Stimulated activated CD4-positive, alpha-beta T cell treated with anti-CD3 and anti-CD28 coated beads, Interleukin-4, amount 100 ng/mL, for 48 hours (primary cell): ENCODE measurements at places on chromosomes 16 and 17.

DNA sequence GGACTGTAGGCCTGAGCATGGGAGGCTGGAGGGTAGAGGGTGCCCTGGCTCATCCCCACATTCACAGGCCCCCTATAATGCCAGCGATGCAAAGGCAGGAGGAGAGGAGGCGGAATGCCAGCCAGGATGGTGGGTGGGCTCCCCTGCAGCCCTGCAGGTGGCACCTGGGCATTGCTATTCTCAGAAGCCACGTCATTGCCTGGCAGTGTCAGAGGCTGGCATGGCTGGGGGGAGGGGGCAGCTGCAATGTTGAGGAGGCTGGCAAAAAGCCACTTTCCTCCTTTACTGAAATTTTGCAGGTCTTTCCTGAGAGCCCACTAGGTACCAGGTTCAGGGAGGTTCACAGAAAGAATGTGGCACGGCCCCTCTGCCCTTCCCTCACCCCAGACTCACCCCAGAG lies 36.2 kb downstream of the RAB11FIP4 start:
- no peak for DNase-seq

DNA sequence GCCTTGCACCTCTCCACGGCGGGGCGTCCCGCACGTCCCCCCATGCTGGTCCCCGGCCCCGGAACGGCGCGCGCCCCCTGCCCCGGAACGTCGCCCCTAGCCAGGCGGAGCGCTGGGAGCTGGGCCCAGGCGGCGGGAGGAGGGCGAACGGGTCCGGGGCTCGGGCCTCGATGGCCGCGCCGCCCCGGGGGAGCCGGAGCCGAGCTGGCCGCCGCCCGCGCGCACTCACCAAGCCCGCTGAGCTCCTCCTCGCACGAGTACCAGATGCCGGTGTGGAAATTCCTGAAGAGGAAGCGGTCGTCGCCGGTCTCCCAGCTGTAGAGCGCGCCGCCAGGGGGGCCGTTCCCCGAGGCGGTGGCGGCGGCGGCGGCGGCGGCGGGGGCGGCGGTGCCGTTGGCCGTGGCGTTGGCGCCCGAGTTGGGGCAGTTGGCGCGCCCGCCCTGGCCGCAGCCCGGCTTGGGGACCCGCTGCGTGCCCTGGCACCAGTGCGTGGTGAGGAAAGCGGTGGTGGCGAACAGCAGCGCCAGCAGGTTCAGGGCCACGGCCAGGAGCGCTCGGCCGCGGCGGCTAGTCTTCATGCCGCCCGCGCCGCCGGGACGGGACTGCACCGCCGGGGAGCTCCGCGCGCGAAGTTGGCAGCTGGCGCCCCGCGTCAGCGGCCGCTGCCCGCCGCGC lies 530 bp downstream of the GSG1L start:
- no peak for DNase-seq

DNA sequence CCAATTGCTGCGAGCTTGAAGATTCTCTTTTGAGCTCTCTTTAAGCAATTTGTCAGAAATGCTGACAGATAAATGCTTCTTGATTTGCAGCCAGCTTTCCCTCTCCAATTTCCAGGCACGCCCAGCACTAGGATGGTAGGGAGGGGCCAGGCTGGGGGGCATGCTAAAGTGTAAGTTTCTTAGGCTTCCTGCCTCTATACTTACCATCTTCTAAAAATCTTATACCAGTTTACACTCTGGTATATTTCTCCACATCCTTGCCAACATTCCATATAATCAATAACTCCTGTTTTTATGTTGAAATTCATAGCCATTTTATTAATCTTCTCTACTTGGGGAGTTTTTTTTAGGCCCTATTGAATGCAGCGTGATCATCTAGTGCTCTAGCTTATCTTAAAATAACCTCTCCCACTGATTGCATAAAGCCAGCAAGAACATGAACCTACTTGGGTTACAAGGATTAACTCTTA lies 17.5 kb downstream of the ACSF2 start:
- DNase-seq = no peak

GRCh38 chr17:40110026-40110845 lies 9.8 kb upstream of the NR1D1 start:
- no peak for DNase-seq

GRCh38 chr17:33209671-33210070 lies 83.4 kb downstream of the ASIC2 start:
- DNase-seq = no peak

- DNase-seq = no peak
These were observed 14.2 kb downstream of the ANKFY1 start for GRCh38 chr17:4249452-4250029.

GRCh38 chr16:16982614-16983013 lies 488.1 kb downstream of the XYLT1 start:
- no peak for DNase-seq

DNA sequence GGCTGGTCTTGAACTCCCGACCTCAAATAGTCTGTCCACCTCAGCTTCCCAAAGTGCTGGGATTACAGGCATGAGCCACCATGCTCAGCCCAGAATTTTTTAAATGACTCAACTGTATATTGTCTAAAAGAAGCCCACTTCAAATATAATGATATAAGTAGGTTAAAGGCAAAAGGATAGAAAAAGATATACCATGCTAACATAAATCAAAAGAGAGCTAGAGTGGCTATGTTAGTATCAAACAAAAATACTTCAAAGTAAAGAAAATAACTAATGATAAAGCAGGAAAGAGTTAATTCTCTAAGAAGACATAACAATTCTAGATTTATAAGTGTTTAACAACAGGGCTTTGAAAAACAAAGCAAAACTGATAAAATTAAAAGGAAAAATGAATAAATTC lies 13.3 kb upstream of the MPO start:
- DNase-seq = no peak

DNA sequence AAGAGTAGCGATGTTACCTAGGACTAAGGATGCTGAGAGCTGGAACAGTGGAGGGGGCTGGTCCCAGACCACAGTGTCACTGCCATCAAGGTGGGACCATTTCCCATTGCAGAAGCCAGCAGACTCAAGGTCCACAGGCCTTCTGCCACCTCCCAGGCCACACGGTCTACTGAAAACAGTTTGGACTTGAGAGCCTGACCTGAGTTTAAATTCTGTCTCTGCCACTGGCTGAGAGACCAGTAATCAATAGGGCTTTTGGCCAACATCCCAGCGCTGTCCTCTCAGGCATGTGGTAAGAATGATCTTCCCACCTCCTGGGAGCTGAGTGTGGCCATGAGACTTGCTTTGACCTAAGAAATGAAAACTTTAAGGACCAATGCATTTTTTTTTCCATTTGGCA lies 331.4 kb upstream of the CDH5 start:
- DNase-seq = no peak

- DNase-seq = no peak
These were observed 6.4 kb downstream of the DPEP1 start for GRCh38 chr16:89619840-89620239.

DNA sequence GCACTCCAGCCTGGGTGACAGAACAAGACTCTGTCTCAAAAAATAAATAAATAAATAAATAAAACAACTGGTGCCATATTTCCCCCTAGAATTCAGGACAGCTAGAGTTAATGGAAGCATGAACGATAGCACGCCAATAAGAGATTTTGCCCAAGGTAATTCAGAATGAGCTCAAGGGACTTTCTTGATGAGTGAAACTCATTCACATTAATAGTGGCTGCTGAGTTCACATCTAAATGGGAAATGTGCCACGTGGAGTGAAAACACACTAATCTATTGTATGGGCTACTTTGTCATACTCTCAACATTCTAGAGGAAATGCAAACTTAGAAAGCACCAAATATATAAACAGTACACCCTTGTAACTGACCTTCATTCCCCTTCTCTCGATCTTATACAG lies 47.4 kb upstream of the PSMD7 start:
- no peak for DNase-seq

DNA sequence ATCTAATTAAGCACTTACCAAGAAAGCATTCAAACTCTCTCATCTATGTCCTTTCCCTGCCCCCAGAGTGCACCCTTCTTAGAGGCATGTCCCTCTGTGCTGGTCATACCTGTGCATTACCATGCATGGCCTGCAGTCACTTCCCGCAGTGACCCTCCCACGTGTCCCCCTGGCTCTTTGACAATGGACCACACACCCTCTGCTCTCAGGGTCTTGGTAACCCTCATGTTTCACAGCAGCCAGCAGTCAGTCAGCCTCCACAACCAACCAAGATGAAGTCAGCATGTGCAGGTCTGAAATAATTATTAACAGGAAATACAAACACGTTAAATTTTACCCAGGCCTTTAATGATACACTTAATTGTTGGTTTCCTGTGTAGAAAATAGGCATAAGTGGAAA lies 10.1 kb downstream of the KRT33A start:
- no peak for DNase-seq

DNA sequence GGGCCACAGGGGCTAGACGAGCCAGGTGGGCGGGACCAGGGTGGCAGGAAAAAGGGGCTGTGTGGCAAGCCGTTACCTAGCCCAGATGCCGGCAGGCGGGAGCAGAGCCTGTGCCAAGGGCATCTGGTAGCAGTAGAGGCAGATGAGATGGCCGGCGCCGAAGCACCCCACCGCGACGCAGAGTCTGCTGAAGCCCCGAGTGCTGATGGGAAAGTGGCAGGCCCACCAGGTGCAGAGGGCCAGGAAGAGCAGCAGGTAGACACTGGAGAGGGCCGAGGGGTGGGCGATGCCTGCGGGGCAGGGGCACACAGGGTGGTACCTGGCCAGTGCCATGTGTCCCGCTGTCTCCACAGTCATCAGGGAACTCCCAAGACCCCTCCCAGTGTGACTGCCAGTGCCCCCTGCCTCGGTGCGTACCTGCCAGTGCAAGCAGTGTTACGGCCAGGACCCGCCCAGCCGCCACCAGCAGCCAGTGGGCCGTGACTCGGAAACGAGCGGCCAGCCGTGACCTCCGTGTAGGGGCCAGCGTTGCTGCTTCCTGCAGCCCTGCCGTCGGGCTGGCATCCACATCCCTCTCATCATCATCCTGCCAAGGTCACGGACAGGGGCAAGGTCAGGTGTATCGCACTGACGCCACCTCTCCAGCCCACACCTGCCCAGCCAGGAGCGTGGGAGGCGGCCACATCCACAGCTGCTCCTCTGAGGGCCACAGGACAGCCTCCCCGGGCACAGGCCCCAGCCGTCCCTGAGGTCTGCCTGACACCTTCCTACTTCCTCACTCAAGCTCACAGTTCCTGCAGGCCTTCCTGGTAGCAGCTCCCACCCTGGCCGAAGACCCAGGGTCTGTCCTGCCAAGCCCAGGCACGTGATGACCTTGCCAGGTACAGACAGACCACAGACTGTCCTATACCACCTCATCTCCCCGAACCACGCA lies 32.1 kb downstream of the CTU2 start:
- DNase-seq = no peak

DNA sequence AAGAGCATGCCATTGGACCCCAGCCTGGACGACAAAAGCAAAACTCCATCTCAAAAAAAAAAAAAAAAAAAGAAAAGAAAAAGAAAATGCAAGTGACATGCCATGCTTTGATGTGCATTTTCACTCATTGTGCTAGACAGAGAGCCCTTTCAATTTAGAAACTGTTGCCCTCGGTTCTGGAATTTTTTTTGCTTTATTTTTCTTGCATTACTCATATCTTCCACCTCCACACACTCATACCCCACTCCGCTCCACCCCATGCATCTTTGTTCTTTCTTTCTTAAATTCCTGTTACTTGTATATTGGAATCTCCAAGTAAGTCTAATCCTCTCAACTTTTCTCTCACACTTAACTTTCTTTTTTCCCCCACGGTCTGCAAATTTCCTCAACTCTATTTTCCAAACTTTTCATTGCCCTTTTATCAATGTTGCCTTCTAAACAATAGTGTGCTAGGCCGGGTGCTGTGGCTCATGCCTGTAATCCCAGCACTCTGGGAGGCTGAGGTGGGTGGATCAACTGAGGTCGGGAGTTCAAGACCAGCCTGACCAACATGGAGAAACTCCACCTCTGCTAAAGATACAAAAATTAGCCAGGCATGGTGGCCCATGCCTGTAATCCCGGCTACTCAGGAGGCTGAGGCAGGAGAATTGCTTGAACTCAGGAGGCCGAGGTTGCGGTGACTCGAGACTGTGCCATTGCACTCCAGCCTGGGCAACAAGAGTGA lies 16.8 kb upstream of the SUZ12 start:
- no peak for DNase-seq

DNA sequence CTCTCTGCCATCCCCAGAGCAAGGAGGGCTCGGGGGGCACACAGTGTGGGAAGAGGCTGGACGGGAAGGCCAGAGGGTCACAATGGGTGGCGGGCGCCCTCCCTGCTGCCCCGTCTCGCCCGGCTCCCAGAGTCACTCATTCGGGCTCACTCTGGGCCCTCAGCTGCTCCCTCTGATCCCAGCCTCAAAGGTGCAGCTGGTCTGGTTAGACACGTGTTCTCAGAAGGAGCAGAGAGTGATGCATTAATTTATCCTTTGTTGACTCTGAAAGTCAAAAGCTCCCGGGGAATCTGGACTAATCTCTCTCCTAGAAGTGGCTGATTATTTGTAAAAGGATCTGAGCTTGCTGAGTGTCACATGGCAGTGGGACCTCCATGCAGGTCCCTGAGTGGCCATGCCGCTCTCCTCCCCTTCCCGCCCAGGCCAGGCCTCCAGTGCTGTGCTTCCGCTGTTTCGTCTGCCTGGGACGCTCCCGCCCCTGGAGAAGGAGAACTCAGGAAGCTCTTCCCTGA lies 87.5 kb downstream of the SEC14L1 start:
- DNase-seq = no peak

DNA sequence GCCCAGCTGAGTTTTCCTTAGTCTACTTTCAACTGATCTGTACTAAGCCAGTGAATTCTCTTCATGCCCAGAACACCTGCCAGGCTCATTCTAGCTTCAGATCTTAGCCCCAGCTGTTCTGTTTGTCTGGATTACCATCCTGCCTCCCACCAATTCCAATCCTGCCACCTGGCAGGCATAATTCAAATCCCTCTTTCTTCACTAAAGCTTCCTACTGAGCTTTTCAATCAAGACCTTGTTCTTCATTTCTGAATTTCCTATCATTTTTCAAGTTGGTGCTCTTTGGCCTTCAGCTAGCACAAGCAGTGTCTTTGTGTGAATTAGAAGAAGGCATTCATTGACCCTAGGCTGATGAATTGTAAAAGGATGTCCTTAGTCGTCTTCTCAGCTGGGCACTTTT lies 357.6 kb downstream of the UTP18 start:
- no peak for DNase-seq

DNA sequence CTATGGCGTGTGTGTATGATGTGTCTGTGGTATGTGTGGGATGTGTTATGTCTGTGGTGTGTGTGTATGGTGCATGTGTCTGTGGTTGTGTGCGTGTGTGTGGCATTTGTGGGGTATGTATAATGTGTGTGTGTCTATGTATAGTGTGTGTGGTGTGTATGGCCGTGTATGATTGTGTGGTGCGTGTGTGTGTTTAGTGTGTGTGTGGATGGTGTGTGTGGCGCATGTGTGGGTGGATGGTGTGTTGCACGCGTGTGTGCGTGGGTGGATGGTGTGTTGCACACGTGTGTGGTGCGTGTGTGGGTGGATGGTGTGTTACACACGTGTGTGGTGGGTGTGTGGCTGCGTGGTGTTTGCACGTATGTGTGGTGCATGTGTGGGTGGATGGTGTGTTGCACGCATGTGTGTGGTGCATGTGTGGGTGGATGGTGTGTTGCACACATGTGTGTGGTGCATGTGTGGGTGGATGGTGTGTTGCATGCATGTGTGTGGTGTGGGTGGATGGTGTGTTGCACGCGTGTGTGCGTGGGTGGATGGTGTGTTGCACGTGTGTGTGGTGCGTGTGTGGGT lies 5.6 kb upstream of the SLC38A10 start:
- no peak for DNase-seq
